Stimulated activated CD4-positive, alpha-beta T cell treated with anti-CD3 and anti-CD28 coated beads, Interleukin-15, amount 100 ng/mL, for 1 hour (primary cell): ENCODE measurements at places on chromosomes 6 and 20.

GRCh38 chr20:49444553-49444990 is 37.9 kb downstream of the KCNB1 start:
- no peak for DNase-seq

GRCh38 chr6:91879386-91879995 is 1292.6 kb upstream of the MAP3K7 start:
- DNase-seq: no peak

DNA sequence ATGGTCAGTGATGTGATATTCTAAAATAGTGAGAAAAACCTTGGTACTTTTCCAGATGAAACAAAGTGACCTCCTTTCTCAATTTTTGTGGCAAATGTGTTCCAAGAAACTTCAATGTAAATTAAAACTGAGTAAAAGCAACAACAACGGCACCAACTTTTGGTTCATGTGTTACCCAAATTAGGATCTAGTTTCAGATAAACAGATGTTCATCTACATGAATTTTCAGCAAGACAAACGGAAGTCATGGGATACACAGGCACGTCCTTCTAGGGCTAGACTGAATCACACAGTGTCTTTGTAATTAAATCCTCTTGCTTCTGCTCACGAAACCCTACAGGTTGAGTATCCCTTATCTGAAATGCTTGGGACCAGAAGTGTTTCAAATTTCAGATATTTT is 915.2 kb downstream of the TFAP2A start:
- no peak for DNase-seq

- DNase-seq: no peak
These were observed 100.9 kb downstream of the FUT9 start for GRCh38 chr6:96116674-96117073.

GRCh38 chr6:167479301-167479700 is 154.4 kb downstream of the TTLL2 start:
- no peak for DNase-seq

GRCh38 chr6:20540683-20541082 is 6.4 kb downstream of the CDKAL1 start:
- DNase-seq: no peak
